ENCODE measurements at places on chromosomes 12 and 14.
A peak's percentile ranks its signal among the peaks of the same experiment; 100 is the strongest.

GRCh38 chr14:95265106-95266094 lies 54.3 kb downstream of the CLMN start:
- DNase-seq = peak; percentile 73

GRCh38 chr12:93113317-93114006 lies 184.4 kb upstream of the EEA1 start:
- DNase-seq = no peak

- DNase-seq = no peak
Observed at GRCh38 chr12:56763753-56764657, 881 bp downstream of the HSD17B6 start.

- DNase-seq = peak; percentile 25
Observed at GRCh38 chr14:78758333-78758732, 588.2 kb downstream of the NRXN3 start.

- no peak for DNase-seq
Observed at GRCh38 chr14:60848066-60848465, 113.5 kb downstream of the MNAT1 start.

DNA sequence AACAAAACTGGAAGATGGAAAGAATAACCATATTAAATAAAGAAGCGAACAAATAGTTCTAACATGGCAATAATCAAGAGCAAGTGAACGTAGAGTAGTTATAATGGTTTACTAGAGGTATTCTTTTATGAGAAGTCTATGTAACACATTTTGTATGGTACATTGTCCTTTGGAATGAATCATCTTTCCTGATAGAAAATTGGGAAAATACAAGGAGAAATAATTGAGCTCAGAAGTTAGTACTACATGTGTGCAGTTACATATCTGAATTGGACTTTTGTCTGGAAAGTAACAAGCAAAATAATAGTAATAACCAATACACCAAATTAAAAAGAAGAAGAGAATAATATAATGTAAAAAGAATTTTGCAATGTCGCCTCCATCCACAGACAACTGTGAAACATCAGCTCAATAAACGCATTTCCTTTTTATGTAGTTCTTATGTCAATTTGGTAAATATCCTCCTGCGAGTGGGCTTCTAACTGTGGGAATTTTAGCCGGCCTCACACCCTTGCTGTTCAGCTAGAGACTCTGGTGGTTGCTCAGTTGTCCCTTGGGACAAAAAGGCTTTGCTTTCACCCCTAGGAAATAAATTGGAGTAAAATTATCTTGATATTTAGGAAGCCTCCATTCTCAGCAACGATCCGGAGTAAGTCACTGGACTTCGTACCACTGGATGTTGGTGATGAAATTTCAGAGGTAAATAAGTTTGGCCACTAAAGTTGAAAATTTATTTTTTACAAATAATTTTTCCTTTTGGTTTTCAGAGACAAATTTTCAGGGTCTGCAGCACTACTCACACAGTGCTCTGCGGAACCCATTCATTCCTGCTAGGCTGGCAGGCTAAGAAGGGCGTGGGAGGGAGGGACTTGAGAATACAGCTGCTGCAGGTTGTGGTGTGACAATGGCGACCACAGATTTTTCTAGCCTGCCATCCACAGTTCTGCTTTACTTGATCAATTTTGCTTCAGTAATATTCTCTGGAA lies 1.1 kb upstream of the TUBA1A start:
- DNase-seq = no peak

GRCh38 chr12:38386205-38386985 lies 69.8 kb downstream of the ALG10B start:
- DNase-seq = no peak

GRCh38 chr12:51977320-51977753 lies 25.8 kb downstream of the ACVR1B start:
- no peak for DNase-seq

DNA sequence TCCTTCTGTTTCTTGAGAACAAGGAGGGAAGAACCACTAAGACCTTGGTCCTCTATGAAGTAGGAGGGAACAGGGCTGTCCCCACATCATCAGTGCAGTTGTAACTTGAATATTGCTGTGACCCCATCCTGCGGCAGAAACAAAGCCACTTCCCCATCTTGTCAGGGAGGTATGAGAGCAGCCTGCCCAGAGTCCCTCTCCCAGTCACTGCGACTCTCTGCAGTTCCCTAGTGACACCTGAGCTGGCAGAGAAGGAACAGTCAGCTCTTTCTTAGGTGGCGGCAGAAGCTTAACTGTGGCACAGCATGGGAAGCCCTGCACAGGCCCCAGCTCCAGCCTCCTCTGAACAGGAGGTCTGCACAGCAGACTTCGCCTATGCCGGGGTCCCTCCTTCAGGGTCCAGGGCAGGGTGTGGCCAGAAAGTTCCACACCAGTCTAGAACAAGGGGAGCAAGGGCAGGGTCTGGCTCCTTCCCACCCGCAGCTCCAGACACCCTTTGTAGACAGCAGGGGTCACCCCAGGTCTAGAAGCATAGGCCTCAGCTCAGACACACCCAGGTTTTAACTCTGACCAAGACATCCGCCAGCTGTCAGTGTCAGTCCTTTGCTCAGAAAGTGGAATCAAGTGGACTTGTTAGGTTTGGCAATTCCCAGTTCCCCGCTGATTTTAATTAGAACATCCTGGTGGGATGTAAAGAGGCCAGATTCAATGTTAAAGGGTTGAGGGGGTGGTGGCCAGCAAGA lies 36.8 kb downstream of the DEGS2 start:
- no peak for DNase-seq

DNA sequence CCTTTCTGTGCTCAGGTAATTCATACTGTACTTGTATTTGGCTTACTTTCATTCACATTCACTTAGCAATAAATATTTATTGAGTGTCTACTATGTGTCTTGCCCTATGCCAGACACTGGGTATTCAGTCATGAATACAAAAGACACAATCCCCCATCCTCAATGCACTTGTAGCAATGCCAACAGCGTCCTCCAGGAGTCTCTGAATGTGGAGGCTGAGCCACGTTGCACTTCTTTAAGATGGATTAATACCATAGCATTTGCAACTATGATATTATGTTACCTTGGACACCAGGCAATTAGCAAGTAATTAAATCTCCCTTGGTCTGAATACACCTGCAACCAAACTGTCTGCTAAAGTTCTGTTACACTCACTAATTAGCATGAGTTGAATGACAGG lies 58.8 kb downstream of the OTX2 start:
- no peak for DNase-seq

DNA sequence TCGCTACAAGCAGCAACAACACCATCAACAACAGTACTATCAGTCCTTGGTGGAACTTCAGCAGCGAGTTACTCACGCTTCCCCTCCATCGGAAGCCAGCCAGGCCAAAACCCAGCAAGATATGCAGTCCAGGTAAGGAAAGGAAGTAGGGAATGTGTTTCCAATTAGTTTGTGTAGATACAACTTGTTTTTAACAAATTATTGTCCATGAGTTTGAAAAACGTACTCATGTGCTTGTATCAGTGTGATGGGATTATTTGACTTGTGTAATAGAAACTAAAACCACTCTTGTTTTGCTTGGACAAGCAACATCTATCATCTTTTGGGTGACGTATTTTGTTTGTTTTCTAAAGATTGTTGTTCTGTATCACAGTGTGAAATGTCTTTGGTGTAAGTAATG lies 137.9 kb downstream of the NAV3 start:
- no peak for DNase-seq

DNA sequence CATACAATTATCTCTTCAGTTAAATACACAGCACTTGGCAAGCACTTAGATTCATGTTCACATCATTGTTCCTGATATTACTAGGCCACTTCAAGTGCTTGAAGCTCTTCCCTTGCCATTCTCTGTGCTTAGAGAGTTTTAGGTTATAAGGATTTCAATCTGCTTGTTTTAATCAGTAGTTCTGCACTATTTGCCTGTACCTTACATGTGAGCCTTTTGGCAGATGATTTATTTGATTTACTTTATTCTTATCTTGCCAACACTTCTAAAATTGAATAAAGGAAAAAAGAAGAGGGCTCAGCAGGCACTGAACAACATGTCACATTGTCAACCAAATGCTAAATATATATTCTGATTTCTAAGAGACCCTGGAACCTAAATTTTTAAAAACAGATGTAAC lies 363.8 kb upstream of the USP15 start:
- DNase-seq = no peak

- no peak for DNase-seq
Observed at GRCh38 chr12:70031046-70031445, 206.0 kb downstream of the MYRFL start.

GRCh38 chr12:24947541-24948419 lies 1.1 kb downstream of the BCAT1 start:
- peak; percentile 52 for DNase-seq

DNA sequence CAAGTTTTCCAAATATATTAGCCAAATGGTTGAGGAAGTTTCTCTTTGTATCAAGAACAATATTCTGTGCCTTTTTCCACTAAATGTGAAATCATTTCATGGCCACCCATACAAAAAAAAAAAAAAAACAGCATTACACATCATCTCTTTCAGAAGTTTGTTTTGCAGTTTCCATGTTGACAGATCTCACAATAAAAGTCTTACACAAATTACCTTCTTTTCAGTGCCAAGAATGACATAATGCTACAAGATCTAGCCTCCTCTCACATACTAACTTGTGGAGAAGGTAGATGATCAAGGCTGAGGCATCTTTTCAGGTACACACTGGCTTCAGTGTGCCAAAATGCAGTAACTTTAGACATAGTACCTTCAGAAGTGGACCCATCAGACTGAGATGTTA lies 35.3 kb downstream of the PRKD1 start:
- no peak for DNase-seq

DNA sequence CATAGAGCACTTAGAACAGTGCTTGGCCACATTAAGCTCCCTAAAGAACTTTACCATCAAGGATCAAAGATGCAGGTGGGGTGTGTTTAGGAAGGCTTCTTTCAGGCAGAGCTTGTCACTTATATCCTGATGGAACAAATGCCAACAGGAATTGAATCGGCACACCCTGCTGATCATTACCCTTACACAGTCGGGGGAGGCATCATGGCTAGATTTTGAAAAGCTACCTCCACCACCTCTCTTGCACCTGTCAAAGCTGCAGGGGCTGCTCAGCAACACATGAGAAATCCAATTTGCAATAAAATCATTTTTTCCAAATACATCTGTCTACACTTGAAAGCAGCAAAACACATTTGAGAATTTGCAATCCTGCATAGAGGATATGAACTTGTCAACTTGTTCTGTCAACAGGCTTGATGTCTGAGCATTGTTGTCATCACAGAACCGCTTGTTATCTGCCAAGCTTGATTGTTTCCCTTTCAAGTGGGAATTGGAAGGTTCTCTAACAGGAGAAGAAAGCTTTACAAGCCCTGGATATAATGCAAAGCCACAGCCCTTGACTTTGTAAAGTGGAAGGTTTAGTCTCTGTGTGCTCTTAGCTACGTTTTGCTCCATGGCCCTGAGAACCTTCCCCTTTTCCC lies 24.6 kb upstream of the TRIM9 start:
- DNase-seq = no peak

DNA sequence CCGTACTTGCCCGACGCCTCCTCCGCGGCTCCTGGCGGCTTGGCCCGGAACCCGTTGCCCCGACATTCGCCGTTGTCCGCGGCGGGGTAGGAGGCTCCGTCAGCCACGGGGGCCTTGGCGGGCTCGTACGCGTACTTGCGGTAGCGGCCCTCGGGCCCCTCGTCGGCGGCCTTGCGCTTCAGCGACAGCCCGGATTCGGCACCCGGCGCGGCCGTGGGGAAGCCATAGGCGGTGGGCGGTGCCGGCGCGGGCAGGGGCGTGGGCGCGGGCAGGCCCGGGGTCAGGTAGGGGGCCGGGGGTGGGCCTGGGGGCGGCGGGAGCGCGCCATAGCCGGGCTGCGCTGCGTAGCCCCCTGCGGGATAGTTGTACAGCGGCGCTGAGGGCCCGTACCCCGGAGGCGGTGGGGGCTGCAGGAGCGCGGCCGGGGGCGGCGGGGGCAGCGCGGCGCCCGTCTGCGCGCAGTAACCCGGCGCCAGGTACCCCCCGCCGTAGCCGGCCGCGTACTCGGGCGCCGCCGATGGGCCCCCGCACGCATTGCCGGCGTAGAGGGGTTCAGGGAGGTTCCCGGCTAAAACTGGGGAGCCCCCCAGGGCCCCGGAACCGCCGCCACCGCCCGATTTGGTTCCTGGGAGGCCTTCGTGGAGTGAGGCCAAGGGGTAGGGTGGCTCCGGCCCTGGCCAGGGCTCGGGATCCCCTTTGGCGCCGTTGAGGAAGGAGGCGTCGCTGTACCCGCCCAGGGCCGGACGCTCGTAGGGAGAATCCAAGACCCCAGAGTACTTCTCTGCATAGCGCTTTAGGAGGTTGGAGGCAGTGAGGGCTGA lies 26.9 kb downstream of the FIGNL2 start:
- DNase-seq = no peak

DNA sequence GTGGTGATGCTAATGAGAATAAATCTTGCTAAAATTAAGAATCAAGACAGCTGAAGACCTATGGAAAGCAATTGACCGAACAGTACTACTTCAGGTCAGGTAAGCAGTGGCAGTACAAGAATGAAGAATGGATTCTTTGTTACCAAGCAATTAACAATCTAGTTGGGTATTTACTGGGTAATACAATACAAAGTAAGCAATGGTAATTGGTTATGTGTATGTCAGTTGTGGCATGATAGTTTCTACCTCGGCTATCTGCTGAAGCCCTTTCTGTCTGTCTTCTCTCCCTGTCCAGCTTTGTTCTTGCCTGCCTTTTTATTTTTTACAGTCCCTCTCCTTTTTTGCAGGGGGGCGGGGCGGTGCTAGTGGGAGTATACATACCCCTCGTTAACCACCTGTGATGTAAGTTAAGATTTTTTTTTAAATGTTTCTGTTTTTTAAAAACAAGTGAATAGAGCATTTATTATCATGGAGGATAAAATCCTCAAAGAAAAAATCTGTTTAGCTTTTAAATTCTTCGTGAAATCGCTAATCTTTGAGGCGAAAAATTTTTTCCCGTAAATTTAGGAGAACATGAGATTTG lies 75.9 kb downstream of the RCOR1 start:
- no peak for DNase-seq

DNA sequence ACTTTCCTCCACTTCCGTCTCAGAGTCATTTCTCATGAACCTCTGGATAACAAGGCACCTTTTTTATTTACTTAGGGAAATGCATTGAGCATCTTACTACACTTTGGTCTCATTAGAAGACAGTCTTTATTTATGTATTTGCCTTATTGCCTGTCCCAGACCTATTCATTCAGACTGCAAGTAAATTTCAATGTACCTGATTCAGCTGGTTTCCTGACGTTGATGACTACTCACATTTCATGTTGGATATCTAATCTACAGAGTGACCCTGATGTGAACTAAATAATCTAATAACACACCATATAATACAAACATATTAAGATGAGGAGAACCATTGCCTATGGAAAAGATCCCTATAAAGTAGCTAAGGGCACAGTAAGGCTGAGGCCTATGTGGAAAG lies 267.7 kb downstream of the SLC6A15 start:
- no peak for DNase-seq
